LoVo (cell line): ENCODE measurements at places on chromosomes 1 and 21.

DNA sequence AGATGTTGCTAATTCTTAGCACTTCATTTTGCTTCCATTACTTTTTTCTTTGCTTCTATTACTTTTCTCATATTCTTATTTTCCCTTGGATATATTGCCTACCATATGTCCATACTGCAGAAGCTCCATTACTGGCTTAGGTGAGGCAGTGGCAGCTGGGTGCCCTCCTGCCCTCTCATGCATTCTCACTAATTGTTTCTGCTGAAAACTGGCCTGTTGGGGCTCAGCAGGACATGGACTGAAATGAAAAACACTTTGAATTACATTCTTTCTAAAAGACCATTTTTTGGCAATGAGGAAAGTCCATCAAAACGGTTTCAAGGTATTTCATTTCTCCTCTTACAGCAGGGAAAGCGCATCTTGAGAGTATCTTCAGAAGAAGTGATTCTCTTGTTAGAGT, 122.9 kb downstream of the MAST2 start:
- no peak for DNase-seq

- DNase-seq: no peak
Measured at GRCh38 chr21:17636711-17637110, 24.0 kb upstream of the BTG3 start.

DNA sequence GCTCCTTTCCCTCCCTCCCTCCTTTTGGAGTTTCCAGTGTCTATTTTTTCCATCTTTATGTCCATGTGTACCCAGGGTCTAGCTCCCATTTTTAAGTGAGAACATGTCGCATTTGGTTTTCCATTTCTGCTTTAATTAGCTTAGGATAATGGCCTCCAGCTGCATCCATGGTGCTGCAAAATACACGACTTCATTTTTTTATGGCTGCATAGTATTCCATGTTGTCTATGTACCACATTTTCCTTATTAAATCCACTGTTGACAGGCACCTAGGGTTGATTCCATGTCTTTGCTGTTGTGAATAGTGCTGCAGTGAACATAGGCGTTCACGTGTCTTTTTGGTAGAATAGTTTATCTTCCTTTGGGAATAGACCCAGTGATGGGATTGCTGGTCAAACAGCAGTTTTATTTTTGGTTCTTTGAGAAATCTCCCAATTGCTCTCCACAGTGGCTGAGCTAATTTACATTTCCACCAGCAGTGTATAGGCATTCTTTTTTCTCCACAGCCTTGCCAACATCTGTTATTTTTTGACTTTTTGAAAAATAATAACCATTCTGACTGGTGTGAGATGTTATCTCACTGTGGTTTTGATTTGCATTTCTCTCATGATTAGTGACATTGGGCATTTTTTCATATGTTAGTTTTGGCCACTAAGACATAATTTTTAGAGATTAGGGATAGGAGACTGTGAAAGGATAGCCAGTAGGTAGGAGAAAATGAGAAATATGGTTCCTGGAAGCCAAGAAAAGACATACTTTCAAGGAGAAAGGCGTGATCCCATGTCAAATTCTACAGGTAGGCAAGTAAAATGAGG, 50.4 kb downstream of the ADAMTS1 start:
- DNase-seq: no peak

DNA sequence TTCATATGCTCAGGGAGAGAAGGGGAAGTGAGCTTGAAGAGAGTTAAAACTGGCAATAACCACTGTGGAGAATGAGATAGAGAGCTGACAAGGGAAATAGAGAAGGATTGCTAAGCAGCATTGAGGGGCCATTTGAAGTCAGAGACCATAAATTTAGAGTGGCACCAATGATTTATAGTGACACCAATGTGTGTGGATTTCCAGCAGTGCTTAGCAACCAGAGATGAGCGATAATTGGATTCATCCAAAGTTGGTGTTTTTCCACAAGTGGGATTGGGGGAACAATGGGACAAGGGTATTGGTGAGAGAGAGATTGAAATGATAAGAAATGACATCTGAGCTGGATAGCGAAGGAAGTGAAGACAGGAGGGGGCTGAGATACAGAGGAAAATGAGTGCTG, 114.1 kb downstream of the C1orf94 start:
- DNase-seq: no peak

DNA sequence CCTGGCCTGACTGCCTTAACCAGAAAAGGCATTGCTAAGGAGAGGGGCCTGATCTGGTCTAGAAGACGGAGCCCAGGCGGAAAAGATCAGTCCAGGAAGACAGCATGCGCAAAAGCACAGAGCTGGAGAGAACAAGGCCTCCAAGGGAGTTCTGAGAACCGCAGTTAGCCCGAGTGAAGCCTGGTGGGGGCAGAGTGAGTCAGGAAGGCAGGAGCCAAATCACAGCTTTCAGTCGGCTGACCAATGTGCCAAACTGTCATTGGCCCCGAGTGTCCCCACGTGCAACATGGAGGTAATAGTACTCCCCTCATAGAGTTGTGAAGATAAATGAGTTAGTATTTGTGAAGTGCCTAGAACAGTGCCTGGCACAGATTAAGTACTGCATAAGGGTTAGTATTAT, 1.2 kb upstream of the TSPAN2 start:
- no peak for DNase-seq

GRCh38 chr1:35406103-35406502, 137.6 kb downstream of the ZMYM4 start:
- DNase-seq: no peak

- no peak for DNase-seq
Measured at GRCh38 chr21:16145479-16145878, 415.7 kb downstream of the USP25 start.

DNA sequence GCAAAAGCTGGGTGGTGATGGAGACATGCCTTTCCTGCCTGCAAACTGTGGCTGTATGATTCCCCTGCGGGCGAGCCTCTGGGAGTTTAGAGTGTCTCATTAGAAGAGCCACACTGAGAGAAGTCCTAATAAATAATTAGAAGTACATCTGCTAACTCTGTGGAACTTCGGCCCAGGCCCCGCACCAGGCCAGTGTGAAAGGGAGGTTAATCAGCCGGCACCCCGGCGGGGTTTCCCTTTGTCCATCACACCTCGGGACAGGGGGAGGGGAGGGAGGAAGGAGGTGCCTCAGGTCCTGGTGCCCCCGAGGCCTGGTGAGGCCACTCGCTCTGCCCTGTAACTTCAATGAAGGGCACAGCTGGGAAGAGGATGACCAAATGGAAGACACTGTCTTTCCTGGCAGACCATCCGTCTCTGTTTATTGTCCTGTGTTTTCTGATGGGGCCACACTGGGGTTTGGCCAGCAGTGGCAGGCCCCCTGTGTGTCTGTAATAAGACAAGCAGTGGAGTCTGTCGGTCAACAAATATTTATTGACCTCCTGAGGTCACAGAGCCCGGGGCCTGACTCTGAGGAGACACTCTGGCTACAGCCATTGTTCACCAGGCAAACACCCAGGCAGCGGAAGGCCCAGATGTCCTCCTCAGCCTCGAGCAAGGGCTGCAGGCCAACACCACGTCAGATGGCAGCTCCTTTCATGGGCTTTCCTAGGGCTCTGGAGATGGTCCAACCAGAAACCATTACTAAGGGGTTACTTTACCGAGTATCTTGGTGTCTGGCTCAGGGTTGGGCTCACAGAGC, 267.5 kb upstream of the RAB4A start:
- DNase-seq: no peak

DNA sequence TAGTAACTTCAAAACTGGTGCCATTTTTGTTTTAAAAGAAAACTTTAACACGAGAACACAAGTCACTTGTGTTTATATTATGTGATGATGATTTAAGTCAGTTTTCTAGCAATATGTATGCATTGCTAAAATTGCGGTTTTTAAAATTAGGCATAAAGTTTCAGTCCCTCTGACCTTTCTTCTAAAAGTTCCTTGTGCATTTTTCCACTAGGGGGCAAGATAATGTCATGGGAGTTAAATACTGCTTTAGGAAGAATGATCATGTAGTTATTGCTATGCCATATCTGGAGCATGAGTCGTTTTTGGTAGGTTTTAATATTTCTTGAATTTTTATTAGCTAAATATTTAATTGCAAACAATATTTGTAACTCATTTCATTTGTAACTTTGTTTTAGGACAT, 10.7 kb downstream of the CDC7 start:
- peak; percentile 46 for DNase-seq
